ENCODE measurements at places on chromosomes 5 and 9.

DNA sequence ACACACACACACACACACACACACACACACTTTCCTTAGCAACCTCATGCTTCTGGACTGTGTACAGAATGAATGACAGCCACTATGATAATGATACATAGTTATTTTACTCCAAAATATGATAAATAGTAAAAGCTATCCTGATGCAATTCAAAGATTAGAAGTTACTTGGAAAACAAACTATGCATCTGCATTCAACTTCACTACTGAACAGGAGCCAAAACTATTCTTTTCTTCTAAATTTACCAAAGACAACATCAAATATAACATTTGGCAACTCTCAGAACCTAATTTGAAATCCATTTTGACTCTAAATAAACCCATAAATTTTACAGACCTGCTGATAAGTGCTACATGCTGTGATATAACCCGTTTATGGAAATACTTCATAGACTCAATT lies 33.3 kb downstream of the GLIS3 start:
- no peak for DNase-seq

GRCh38 chr5:132334812-132335211 lies 34.7 kb upstream of the SLC22A5 start:
- DNase-seq, result no peak

DNA sequence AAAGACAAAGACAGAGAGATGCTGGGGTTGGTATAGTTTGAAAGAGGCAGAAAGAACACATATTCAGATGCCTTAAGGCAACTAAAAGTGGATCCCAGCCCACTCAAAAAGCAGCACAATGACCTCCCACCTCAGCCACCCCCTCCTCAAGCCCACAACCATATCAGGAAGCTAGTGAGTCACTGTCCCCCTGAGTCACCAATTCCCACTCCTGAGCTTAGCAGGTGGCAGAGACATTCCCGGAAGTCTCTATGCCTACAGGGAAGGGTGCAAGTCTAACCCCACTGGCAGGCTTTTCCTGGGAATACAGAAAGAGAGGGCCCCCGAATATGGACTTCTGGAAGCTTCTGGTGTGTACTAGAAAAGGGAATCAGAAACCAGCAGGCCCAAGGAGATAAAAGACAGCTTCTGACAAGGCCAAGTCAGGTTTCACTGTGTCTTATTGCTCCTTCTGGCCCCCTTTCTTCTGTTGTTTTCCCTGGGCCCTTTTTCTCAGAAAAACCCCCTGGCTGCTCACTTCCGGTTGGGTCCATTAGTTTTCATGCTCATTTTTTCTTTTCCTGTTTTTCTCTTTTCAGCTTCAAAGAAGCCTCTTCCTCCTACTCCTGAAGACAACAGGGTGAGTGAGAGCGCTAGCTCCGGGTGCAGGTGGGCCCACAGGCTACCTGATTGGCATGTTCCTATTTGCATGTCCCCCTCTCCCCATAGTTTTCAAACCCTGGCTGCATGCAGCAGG lies 36.8 kb downstream of the ITK start:
- DNase-seq, result no peak

- DNase-seq, result no peak
Measured at GRCh38 chr9:90198956-90199355, 443.7 kb downstream of the DIRAS2 start.

DNA sequence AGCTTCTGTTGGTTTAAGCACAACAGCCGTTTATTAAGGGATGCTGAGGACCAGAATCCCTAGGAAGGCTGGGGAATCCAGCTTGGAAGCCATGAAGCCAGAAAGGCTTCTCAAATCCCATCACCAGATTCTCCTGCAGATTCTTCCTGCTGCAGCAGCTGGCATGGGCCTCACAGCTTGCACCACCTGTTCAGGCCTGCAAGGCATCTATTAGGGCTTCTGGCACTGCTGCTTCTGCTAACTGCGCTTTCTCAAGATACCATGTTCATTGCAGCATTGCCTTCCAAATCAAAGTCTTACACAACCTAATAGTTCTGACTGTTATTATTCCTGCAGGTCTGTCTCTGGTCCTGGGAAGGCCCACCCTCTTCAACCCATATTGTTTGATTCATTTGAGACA lies 51.2 kb upstream of the ZNF366 start:
- DNase-seq, result no peak

DNA sequence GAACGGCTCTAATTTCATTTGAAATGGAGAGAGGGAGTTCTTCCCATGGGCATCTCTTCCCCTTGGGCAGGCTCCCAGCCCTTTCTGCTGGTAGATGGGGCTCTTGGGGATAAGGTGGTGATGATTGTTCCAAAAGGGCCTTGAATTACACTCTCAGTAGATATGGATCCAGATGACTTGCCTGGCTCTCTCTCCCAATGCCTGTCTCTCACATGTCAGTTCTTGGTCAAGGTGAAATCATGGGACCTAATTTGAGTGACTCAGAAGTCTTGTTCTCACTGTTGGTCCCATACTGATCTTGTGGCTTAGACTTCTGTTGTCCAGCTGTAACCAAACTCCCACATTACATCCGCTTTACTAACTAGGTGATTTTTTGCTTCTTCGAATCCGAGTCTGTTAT lies 317.0 kb upstream of the RFX3 start:
- no peak for DNase-seq

DNA sequence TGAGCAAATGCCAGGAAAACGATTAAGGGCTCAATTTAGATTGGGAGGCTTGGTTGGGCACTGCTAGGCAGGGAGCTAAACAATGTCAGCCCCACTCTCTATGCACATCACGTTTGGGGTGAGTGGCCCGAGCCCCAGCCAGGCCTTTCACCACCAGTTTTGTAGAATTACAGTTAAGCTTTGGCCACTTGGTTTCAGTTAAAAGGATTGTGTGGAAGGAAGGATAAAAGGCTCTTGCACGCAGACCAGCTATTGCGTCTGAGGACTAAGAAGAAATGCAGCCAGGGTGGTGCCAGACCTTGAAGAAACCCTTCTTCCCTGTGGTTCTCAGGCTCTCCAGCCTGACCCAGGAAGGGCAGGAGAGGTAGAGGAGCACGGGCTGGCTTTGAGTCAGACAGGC lies 125.3 kb upstream of the SLC44A1 start:
- no peak for DNase-seq
